ENCODE measurements at places on chromosomes 3 and 15.

DNA sequence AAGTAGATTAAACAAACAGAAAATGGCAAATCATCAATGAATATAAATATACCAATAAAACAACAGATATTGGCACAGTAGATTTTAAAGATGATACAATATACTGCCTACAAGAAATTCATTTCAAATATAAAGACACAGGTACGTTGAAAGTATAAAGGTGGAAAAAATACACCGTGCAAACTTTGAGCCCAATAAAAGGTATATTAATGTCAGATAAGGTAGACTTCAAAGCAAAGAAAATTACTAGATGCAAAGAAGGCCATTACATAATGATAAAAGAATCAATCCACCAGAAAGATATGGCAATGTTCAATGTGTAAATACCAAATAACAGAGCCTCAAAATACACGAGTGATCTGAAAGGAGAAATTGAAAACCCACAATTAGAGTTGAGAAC lies 34.3 kb upstream of the VIPR1 start:
- DNase-seq: no peak

DNA sequence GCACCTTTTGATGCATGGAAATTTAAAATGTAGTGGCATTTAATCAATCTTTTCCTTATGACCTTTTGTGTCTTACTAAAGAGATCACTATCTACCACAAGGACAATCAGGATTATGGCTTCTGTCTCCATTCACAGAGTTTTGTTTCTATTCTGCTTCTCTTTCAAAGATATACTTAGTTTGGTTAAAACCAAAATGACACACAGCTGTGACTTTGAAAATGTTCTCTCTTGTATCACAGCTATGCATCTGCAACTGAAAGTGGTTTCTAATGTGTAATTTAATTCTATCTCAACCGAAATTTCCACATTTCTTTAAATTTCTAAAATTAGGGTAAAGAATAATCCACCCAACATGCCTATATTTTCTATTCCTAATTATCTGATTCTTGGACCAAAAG lies 27.7 kb downstream of the HLTF start:
- DNase-seq: no peak

GRCh38 chr15:68683026-68683425 lies 104.2 kb downstream of the CORO2B start:
- no peak for DNase-seq

GRCh38 chr3:78645628-78646310 lies 1122.0 kb downstream of the ROBO1 start:
- DNase-seq: peak; percentile 50

DNA sequence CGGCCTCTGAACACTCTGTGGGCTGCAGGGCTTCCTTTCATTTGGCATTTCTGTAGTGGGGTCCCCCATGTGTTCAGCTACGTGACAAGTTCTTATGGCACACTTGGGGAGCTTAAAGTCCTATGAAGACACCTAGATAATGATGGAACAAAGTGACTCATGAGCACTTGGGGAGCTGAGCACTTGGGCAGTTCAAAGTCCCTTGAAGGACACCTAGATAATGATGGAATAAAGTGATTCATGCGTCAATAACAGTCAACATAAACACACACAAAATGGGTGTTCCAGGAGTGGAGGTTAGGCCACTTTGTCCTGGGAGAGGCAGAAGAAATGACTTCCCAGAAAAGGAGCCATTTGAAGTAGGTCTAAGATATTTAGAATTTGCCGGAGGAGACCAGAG lies 66.6 kb downstream of the LDHAL6B start:
- no peak for DNase-seq

GRCh38 chr15:39942753-39943150 lies 8.8 kb downstream of the EIF2AK4 start:
- no peak for DNase-seq

GRCh38 chr3:2568156-2568555 lies 469.5 kb downstream of the CNTN4 start:
- no peak for DNase-seq

DNA sequence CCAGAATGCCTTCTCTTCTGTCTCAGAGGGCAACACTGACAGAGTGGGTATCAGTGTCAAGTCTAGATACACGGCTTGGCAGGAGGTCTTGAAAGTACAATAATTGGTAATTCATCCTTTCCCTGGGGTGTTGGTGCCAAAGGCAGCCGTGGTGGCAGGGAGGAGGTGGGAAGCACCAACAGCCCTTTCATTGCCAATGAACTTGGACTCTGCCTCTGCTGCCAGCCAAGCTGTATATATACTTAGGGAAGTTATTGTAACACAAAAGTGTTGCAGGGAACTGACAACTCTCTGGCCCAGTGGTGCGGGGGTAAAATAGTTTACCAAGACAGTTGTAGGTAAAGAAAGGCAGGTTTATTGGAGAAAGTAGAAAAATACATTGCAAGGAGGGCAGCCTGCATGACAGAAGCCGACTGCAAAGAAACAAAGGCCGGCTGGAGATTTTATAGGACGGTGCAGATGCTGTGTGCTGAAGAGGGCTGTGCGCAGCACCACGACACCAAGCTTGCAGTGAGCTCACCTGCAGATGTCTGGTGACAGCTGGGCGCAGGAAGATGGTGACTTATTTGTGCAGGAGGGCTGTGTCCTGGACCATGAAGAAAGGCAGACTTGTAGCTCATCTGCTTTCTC lies 4.0 kb upstream of the FAM3D start:
- DNase-seq: no peak

GRCh38 chr3:4978204-4978965 lies 852 bp upstream of the BHLHE40 start:
- DNase-seq: peak; percentile 99

DNA sequence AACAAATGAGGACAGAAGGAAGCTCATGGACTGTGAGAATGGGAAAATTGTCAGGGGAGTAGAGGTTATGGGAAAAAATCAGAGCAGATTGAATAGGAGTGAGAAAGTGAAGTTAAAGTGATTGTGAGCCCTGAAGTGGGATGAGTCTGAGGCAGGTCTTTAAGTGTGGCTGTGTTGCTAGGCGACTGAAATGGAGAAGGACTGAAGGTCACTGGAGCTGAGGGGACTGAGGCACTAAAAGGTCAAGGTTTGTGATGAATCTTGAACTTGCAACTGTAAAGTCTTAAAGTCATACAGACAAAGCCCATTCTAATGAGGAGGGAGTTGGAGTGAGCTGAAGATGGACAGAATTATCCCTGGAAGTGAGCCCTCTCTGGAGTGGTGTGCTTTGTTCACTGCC lies 518.9 kb downstream of the TUSC7 start:
- no peak for DNase-seq

- no peak for DNase-seq
These were observed 284.1 kb upstream of the NR2E3 start for GRCh38 chr15:71526060-71526820.

DNA sequence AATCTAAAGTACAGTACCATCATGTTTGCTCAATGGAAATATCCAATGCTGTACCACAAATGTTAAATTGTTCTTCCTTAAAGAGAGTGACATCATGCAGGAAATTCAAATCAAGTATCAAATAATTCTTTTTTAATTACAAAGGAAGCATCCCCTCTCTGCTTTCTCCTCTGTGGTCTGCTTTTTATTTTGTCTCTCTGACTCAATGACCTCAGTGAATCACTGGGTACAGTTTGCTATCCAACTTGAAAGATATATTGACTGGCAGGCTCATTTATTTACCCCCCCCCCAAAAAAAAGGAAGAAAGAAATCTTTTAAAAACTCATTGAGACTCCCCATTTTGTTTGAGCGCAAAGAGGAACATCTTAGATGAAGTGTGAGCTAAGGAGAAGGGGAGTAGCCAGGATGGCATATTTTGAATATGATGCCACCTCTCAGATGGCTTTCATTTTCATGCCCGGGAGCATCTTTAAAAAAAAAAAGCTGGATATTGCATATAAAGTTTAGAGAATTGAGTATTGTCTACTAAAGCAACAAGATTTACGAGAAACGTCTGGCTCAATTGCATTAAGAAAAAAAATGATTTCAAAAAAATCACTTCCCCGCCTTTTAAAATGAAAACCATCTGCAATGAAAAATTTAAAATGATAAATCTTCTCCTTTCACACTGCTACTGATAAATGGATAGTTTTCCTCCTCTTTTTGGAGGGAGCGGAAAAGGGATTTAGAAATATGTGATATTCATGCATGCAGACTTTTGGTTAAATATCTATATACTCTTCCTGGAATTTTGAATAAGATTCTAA lies 307.1 kb upstream of the DPH6 start:
- no peak for DNase-seq

DNA sequence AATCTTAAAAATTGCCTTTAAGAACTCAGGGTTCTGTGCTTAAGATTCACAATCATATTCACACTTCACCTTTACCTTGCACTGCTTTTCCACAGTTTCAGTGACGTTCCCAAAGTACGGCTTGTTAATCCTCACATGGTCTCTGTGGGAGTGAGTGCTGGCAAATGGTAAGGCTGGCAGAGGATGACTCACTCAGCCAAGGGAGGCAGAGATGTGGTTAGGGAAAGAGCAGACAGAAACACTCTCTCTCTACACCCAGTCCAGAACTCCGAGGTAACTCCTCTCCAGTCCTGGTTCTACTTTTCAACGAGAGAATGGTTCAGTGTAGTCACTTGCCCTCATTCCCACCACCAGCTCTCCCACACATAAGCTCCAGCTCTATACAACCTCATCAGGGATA lies 33.1 kb downstream of the RASGRP1 start:
- DNase-seq: no peak

DNA sequence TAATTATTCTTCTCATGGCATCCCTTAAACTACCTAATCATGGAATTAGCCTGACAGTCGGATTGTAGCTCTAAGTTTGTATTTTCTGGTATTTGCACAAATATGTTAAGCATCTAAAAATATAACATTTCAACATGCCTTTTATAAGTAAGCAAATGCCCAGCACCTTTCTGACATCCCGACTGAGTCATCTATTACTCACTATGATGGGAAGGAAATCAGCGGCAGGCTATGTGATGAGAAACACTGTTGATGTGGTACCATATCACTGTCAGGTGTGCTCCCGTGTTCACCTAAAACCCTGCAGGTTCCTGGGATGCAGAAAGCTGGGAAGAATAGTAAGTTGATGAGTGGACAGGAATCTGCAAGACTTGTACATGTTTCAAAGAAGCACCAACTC lies 367.8 kb upstream of the IL12A start:
- DNase-seq: no peak

DNA sequence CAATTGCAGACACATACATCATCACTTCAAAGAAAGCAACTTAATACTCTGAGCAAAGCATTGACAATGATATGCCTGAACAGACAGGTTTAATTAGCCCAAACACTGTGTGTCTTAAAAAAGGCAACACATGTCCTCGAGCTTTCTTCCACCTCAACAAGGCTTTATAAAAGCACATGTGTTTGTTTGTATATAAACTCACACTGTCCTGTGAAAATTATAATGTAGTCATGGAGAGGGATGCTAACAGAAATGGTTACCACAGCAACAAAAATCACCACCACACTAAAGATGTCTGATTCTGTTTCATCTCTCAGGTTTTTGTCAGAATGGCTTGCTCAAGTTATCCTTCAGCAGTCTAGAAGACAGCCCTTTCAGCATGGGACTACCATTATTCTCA lies 314.7 kb downstream of the MAGI1 start:
- DNase-seq: no peak
